Cardiac ventricle fibroblast (primary cell): ENCODE measurements at places on chromosomes 7 and 10. TPM values are rescaled to one million over a fixed set of nuclear protein-coding genes. Genes with fewer than 3 reads are reported as not detected.

The HOXA3 gene
- total RNA-seq, result 0.10 TPM in 1 of 2 replicates, not detected in the other

The COG5 gene
- 13.0 and 73.8 TPM in 2 replicates for total RNA-seq

The PNPLA8 gene
- 18.0 and 18.5 TPM in 2 replicates for total RNA-seq

The LAMB4 gene
- 0.10 and 0.19 TPM in 2 replicates for total RNA-seq

The RP9 gene
- 5.2 and 7.4 TPM in 2 replicates for total RNA-seq

The AKR1C4 gene
- total RNA-seq, result not detected in 2 replicates

The UNCX gene
- not detected in 2 replicates for total RNA-seq

The VGF gene
- not detected in 2 replicates for total RNA-seq

The NEUROG3 gene
- total RNA-seq, result not detected in 2 replicates

The MRPS16 gene
- total RNA-seq, result 26.1 and 31.6 TPM in 2 replicates

The SPDYE9 gene
- total RNA-seq, result not detected in 2 replicates

The NCF1 gene
- total RNA-seq, result not detected in 2 replicates

The PTPRZ1 gene
- not detected in 2 replicates for total RNA-seq
